ENCODE measurements at places on chromosomes 12 and 14.

GRCh38 chr12:84764001-84764400 lies 148.6 kb downstream of the SLC6A15 start:
- DNase-seq, result no peak

- no peak for DNase-seq
These were observed 59.8 kb downstream of the SERPINA3 start for GRCh38 chr14:94671870-94672444.

GRCh38 chr12:93087840-93088610 lies 158.9 kb upstream of the EEA1 start:
- DNase-seq, result no peak

DNA sequence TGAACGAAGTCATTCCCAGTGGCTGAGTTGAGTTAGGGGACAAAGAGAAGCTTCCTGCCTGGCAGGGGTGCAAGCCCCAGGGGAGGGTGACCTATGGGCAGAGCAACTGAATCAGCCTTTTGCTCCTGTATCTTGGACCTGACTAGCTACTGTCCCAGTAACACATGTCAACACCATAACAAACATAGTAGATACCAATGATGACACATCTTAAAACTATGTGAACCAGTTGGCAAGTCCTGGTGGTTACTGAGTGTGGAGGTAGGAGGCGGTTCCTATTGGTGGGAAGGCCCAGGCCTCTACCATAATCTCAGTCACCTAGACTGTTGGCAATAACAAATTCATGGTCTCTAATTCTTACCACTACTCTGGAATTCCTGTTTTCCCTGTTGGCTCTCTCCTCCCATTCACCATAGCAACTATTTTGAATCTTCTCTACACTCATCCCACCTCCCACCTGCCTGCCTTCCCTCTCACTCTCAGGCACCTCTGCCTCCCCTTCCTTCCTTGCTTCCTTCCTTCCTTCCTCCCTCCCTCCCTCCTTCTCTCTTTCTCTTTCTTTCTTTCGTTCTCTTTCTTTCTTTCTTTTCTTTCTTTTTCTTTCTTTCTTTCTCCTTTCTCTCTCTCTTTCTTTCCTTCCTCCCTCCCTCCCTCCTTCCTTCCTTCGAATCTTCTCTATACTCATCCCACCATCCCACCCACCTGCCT lies 8.1 kb upstream of the P2RX7 start:
- DNase-seq, result no peak

- DNase-seq, result no peak
These were observed 27.4 kb downstream of the SINHCAF start for GRCh38 chr12:31298515-31298910.

GRCh38 chr14:94110552-94111181 lies at the start of gene IFI27:
Gene IFI27, plus strand, starts transcription at chr14:94110736.
- DNase-seq, result no peak

- DNase-seq, result no peak
These were observed 20.1 kb downstream of the TSPAN9 start for GRCh38 chr12:3097186-3097804.

DNA sequence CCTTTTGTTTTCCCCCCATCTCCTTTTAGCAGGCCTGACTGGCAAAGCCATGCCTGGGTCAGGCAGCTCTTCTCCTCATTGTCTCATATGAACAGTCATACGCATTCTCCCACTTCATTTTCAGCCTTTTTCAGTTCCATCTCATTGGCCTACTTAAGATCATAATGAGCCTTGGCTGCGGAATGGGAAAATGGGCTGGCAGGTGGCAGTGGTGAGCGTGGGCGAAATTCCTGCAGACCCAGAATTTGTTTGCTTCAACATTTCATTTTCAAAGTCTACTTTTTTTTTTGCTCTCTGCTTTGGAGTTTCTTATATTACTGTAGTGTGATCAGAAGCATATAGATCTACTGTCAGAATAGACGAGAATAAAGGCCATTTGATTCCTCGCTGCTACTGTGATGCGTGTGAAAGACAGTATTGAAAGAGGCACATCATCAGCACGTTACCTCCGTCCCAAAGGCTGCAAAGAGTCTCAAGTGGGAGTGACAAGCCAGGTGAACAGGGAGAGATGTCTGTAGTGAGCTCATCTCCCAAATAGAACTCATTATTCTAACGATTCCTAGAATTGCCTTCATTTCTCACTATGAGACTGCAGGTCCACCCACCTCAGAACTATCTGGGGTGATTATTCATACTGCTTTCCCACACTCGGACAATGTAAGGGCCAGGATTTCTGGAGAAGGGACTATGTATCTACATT lies 73.7 kb downstream of the TBK1 start:
- no peak for DNase-seq
